Motor neuron (in vitro differentiated cells): ENCODE measurements at places on chromosomes 5 and 9. TPM values are rescaled to one million over a fixed set of nuclear protein-coding genes. Genes with fewer than 3 reads are reported as not detected.

DNA sequence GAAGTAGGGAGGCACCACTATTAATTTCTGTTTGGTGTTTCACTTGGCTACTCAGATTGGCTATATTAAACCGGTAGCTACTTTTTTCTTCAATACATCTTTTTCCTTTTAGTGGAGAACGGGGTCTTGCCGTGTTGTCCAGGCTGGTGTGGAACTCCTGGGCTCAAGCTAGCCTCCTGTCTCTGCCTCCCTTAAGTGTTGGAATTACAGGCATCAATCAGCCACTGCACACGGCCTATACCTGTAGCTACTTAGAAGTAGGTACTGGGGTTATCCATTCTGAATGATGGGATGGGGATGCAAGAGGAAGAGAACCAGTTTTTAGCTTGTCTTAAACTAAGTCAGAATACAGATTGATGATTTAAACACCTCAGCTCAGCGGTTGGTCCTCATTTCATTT lies 1.7 kb downstream of the UBE2D2 start:
- no peak for ATAC-seq

- no peak for ATAC-seq
These were observed 555.6 kb downstream of the PRR16 start for GRCh38 chr5:121019734-121020133.

DNA sequence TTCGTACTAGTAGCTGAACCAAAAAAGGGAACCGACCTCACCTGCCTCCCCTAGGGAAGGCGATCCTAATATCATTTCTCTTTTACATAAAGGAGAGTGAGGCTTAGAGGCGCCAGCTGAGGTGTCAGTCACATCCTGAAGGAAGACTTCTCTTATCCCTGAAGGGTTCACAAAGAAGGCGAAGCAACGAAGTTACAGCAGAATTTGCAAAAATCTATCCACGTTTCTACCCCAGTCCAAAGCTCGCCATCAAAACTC lies 598 bp upstream of the KIAA1191 start:
- no peak for ATAC-seq

GRCh38 chr9:71821405-71821804 lies 53.1 kb upstream of the CEMIP2 start:
- ATAC-seq = no peak

DNA sequence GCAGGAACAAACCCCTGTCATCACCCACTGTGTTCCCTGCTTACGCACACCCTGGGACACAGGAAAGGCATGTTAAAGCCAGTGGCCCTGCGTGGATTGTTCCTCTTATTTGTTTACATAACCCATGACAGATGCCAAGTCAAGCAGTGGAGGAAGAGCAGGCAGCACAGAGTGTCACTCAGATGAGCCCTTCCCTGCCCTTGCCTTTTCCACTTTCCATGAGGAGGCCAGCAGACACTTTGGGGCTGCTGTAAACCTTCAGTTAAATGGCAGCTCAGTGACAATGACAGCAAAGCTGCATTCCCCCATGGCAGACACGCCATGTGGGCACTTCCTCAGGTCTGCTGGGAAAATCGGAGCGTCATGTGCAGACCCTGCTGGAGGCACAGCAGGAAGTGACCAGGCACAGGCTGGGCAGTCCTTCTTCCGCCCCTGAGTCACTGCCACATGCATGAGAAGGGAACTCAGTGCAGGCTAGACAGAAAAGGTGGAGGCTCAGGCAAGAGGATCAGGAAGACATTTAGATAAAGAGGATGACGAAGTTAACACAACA lies 216.8 kb upstream of the PIK3R1 start:
- ATAC-seq = peak; percentile 56

GRCh38 chr9:94826044-94826443 lies 99.5 kb downstream of the AOPEP start:
- ATAC-seq = no peak

DNA sequence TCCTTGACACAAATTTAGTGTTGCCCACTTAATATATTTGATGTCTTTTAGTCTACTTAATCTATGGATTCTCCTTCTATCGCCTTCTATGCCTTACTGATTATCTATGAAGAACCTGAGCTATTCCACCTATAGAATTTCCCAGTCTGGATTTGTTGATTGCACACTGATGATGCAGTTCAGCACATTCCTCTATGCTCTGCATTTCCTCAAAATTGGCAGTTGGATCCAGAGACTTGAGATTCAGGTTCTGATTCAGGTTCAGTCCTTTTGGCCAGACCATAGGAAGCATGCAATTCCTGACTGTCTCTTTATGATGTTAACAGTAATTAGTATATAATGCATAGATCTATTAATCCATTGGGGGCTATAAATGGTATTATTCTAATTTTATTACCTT lies 13.8 kb downstream of the SLC22A5 start:
- no peak for ATAC-seq

DNA sequence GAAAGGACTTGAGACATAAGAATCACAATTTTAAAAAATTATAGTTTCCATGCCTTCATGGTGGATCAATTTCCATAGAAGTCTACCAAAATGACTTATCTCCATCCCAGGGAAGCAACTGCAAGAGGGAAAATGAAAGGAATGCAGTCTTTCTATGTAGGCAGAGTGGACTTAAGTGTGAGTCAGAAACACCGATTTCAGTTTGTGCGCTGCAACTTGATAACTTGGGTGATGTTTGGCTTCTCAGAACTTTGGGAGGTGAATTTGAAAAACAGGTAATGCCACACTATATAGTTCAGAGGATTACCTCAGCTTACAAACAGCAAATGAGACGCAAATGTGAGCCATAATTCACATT lies 708 bp upstream of the CSNK1G3 start:
- no peak for ATAC-seq

GRCh38 chr5:177294632-177295031 lies 8.9 kb downstream of the RAB24 start:
- no peak for ATAC-seq

DNA sequence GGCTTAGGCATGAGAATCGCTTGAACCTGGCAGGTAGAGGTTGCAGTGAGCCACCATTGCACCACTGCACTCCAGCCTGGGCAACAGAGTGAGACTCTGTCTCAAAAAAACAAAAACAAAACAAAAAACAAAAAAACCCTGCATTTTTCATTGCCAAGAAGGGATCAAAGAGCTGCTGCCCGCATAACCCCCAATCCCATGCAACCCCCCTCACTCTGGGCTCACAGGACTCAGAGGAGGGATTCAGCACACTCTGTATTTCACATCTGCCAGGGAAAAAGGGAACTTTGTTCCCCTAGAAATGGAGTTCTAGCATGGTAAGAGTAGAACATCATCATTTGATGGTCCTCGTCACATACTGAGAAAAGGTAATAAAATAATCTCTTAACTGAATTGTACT lies 153.9 kb upstream of the GNA14 start:
- no peak for ATAC-seq

GRCh38 chr9:135739271-135740220 lies 37.6 kb downstream of the KCNT1 start:
- ATAC-seq = no peak

- no peak for ATAC-seq
These were observed 908.7 kb upstream of the CDH9 start for GRCh38 chr5:27947088-27947487.

- no peak for ATAC-seq
These were observed 100.6 kb downstream of the ICE1 start for GRCh38 chr5:5523066-5523505.

GRCh38 chr9:89792189-89793123 lies 187.6 kb downstream of the GADD45G start:
- ATAC-seq = no peak

DNA sequence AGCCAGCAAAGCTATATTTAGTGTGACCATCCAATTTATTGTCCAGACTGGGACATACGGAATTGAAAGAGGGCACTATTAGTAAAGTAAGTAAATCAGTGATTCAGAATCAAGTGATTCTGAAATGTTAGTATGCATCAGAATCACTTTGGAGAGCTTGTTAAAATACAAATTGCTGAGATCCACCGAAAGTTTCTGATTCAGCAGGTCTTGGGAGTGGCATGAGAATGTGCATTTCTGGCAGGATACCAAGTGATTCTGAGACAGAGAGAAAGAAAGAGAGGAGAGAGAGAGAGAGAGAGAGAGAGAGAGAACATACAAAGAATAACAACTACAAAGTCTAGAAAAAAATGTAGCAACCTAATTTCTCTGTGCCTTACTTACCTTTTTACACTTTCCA lies 65.4 kb upstream of the ASTN2 start:
- ATAC-seq = no peak

- no peak for ATAC-seq
These were observed 99.4 kb downstream of the MTREX start for GRCh38 chr5:55407059-55407684.

- no peak for ATAC-seq
These were observed 273.5 kb downstream of the TMEM38B start for GRCh38 chr9:105967797-105968196.

DNA sequence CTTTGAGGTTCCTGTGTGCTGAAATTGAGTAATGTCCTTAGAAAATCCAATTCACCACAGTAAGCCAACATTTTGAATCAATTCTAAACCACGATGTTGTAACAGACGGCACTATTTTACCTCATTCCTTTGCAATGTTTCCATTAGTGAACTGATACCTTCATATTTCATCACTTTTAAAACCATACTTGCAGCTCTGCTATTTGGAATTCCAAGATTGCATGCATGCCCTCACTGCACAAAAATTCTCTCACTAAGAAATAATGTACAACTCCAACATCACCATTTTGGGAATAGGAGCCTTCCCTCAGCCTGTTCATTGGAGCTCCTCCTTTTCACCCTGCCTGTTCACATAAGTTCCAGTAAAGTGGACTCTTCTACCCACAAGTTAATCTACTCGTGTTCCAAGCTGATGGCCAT lies 74.8 kb upstream of the TGFBR1 start:
- peak; percentile 58 for ATAC-seq

DNA sequence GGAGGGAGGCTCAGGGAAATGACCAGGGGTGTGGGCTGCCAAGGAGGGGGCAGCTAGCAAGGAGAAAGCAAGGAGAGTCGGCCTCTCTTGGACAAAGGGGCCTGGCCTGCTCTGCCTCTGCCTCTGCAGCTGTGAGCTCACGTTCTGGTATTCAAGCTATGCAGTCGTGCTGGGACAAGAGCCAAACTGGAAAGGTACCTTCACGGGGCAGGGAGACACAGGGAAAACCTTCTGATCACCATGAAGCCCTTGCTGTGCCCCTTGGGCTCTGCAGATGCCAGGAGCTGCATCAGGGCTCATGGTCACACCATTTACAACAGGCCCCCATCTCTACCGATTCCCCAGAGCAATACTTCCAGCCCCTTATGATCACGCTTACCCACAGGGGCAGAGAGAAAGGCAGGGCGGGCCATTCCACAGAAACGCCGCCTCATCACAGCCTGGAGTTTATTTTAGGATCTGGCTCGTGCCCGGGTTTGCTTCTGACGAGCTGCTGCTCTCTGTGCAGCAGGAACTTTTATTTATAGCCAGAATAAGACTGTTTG lies 63.2 kb downstream of the PRRT1B start:
- ATAC-seq = peak; percentile 73

- no peak for ATAC-seq
These were observed 46.5 kb downstream of the IQGAP2 start for GRCh38 chr5:76449606-76450005.

GRCh38 chr5:61123145-61123544 lies 39.1 kb downstream of the SMIM15 start:
- ATAC-seq = no peak

DNA sequence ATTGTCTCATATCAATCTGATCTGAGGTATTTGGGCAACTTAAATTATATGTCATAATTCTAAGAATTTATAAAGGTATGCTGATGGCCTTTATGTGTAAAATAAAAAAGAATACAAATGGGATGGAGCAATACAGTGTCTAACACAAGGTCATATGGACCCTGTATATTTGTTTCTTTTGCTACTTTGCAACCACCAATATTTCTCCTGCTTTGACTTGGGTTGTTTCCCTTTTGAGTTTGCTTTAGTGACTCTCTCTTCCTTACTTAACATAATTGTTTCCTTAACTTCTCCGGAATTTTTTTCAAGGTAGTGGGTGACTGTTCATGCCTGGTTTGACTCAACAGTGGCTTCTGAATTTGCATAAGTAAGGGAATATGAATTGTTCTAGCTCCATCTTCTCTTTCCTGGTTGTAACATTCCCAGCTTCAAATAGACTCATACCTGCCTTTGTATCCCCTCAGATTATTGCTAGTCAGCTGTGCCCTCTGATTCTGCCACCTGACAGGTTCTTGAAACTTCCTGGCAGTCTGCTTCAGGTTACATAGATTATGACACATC lies 30.2 kb upstream of the ANXA1 start:
- ATAC-seq = no peak

- no peak for ATAC-seq
These were observed 7.3 kb downstream of the PDGFRB start for GRCh38 chr5:150148117-150148927.

- peak; percentile 29 for ATAC-seq
These were observed 161.5 kb downstream of the CEP120 start for GRCh38 chr5:123261752-123262151.

DNA sequence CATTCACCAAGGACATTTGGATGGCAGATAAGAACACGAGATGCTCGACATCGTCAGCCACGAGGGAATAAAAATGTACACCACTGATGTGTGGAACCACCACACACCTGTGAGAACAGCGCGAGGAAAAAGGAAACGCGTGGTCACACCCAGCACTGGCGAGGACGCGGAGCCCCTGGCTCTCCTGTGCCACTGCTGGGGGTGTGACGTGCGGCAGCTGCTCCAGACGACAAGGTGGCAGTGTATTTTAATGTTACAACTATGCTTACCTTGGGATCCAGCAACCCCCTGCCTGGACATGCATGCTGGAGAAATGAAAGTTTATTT lies 13.6 kb upstream of the CEP72 start:
- ATAC-seq = no peak

DNA sequence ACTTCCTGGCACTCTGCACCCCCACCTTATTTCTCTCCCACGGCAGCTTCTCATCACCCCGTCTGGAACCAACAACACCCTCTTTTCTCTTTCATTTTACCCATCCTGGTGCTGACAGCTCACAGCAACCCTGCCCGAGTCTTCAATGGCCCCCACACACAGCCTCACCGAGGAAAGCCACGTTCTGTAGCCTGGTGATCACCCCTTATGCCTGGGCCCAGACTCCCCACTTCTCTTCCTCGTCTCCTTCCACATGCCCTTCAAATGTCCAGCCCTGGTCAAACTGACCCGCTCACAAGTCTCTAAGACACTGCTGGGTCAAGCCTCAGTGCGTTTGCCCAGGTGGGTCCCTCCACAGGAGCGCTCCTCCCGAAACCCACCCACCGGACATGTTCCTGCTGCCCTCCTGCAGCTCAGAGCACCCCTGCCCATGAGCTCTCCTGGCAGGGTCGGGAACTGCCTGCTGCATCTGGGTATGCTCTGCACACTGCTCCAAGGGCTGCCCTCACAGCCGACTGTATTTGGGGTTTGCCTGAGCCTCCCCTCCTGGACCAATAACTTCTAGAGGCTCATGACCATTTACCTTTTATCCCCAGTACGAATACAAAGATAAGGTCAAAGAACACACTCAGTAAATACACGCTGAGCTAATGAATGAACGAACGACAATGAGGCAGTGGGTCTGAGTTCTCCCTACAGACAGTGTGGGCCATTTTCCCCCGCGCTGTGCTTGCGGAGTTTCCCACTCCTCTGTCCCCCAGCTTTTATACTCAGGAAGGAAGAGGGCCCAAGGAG lies 154.7 kb upstream of the PHYKPL start:
- ATAC-seq = no peak

Gene COL23A1
- 0.19 TPM in 1 of 2 replicates, not detected in the other for total RNA-seq

Gene ITK
- 0.05 and 0.18 TPM in 2 replicates for total RNA-seq

Gene PCDHA1
- total RNA-seq = 0.56 TPM in 1 of 2 replicates, not detected in the other

Gene TEK
- 0.05 and 0.11 TPM in 2 replicates for total RNA-seq

Gene ANXA1
- 469 and 496 TPM in 2 replicates for total RNA-seq

Gene GLRA1
- total RNA-seq = 8.1 and 9.1 TPM in 2 replicates

Gene ADRB2
- 0.97 and 1.6 TPM in 2 replicates for total RNA-seq

Gene CARD9
- 1.9 and 2.2 TPM in 2 replicates for total RNA-seq

Gene FAM163B
- 1.1 and 1.6 TPM in 2 replicates for total RNA-seq

Gene ITGA2
- 1.5 TPM in 2 replicates for total RNA-seq

Gene SOHLH1
- total RNA-seq = not detected in 2 replicates
